NCI-H2107 (cell line): ENCODE measurements at places on chromosomes 13 and 19.

DNA sequence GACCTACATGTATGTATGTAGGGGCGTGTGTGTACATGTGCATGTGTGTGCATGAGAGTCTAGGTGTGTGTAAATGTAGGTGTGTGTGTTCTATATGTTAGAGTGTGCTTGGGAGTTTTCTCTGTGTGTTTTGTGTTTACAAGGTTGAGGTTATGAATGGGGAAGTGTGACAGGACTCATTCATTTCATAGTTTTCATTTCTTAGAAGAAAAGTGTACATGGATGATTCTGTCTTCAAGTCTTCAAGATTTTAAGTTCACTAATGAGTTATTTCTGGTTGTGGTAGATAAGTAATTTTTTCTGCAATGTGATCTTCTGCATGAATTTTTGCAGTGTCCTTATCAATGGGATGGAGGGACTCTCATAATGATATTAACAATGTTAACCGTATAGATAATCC lies 118.2 kb upstream of the SLC10A2 start:
- DNase-seq, result no peak

DNA sequence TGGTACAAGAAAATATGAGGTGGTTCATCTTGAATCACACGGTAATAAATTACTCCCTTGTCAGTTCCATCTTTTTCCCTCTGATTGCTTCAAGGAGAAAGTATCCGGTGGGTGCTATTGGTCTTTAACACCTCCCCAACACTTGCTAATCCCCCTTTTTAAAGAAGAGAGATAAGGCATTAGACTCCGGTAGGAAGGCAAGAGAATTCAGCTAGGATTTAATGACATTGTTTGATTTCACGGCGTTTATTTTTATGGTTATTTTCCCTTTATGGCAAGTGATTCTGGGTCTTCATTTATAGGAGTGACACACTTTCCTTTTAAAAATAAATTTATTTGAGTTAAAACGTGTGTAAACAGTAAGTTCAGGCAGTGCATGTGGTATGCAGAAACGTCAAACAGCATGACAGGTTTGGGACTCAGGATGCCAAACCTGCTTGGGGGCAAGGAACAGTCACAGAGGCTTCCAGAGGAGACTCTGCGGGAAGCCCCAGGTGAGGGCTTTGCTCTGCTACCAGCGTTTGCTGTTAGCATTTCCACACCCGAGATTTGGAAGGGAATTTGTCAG lies 36.5 kb downstream of the TSHZ3 start:
- no peak for DNase-seq

GRCh38 chr19:49812452-49812996 lies 568 bp downstream of the FUZ start:
- no peak for DNase-seq

- DNase-seq, result no peak
Measured at GRCh38 chr19:41441321-41441945, 1.5 kb upstream of the ERICH4 start.
